ENCODE measurements at places on chromosomes 4 and X. TPM values are rescaled to one million over a fixed set of nuclear protein-coding genes. Genes with fewer than 3 reads are reported as not detected.

Gene REPS2
- 4.4 TPM for total RNA-seq

Gene VCX3A
- not detected for total RNA-seq

Gene ELF4
- 25.8 TPM for total RNA-seq

Gene PRKG2
- not detected for total RNA-seq

Gene WAS
- 0.07 TPM for total RNA-seq

Gene DMD
- total RNA-seq, result 7.5 TPM

Gene TMEM255A
- not detected for total RNA-seq

Gene SFRP2
- not detected for total RNA-seq

Gene FUNDC2
- total RNA-seq, result 49.9 TPM

Gene CENPVL2
- not detected for total RNA-seq

Gene FRAS1
- 7.7 TPM for total RNA-seq

Gene KCTD8
- 0.22 TPM for total RNA-seq

Measured in thoracic aorta endothelial cell (primary cell).